ENCODE measurements at places on chromosomes 6 and 20.

GRCh38 chr20:7352165-7352564, 584.7 kb downstream of the BMP2 start:
- no peak for DNase-seq

- no peak for DNase-seq
Measured at GRCh38 chr6:53441761-53442160, 93.0 kb upstream of the ELOVL5 start.

DNA sequence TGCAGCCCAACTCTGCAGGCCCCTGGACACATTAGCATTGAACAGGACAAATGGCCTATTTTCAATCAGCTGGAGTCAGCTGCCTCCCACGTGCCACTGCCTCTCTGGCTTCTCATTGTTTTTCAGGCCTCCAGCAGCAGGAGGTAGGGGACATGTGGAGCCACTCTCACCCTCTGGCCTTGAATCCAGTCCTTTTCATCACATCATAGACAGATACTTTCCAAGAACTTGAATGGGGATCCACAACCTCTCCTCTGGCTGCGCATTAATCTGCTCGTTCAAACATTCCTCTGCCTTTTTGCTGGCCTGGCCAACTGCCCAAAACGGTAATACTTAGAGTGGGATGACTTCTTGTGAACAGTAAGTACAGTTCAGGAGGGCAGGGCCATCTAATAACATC, 592.3 kb downstream of the PKHD1 start:
- no peak for DNase-seq

GRCh38 chr20:50413088-50413500, 97.1 kb upstream of the PTPN1 start:
- DNase-seq = peak; percentile 80

DNA sequence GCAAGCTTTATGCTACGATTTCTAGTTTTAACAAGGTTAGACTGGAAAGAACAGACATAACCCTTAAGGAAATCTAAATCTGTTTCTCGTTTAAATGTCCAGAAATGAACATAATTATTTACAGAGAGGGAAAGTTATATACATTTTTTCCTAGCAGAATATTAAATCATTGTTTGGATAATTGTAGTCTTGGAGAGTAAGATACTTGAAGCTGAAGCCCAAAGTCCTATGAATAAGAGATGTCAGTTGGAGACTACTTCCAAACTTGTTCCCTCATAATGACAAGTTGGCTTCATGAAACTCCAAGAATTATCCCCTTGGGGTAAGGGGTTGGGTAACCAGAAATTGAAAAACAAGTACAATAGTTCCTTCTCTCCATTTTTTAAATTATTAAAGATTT, 911.1 kb upstream of the MAN1A1 start:
- DNase-seq = no peak

DNA sequence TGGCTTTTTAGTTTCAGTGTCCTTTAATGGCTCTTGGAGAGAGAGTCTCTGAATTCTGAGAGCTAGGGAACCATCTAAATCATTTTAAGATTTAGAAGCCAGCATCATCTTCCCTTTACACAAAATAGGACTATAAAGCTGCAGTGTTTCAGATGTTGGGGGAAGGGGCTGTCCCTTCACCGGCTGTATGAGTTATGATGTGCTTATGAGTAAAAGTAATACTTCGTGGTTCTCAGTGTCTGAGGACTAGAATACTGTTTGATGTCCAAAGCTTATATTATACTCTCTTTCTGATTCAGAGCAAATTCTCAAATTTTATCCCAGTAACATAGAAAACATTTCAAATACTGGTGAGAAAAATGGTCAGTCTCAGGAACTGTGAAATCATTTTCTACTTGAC, 63.5 kb upstream of the FAM8A1 start:
- no peak for DNase-seq

DNA sequence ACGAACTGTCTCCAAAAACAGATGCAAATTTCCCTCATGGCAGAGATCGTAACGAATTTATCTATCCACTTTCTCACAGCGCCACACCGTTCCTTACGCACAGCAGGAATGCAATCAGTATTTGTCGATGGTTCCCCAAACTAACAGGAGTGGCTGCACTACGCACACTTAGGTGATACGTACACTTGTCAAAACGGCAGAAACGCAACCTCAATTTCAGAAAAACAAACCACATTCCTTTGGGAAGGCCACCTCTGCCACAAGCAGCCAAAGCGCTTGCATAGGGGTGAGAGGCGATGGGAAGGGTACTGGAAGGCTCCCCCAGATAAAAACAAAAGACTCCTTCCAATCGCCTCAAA, 638 bp downstream of the MDN1 start:
- peak; percentile 15 for DNase-seq

GRCh38 chr6:106397431-106397830, 36.9 kb downstream of the CRYBG1 start:
- no peak for DNase-seq

DNA sequence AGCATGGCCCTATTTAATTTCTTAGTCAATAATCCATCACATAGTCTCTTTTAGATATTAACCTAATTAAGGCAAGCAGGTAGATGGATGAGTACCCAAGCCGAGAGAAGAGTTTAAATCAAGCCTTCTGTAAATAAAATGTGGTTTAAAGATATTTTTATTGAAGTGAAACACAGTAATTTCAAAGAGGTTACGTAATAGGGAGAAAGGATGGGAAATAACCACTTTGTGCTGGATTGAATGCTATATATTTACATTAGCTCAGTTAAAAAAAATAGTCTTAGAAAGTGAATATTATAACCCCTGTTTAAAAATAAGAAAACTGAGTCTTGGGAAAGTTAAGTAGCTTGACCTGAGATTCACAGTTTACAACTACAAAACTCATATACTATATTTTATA, 37.0 kb upstream of the FOXO3 start:
- DNase-seq = peak; percentile 11

DNA sequence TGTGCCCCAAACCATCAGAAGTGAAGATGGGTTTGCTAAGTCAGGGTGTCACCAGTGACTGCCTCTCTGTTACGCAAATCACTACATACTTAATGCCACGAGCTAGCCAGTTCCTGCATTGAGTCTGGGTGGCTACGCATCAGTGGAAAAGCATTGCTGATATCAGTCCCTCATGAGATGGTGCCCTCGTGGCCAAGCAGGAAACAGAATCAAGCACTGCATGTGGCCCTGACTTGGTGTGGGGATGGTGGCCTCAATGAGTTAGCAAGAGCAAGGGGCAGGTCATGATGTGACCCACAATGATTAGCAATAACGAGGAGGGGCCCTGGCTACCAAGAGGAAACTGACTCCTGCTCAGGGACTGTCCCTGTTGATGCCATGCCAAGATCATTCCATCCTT, 51.6 kb upstream of the FNDC1 start:
- DNase-seq = peak; percentile 94

- DNase-seq = no peak
Measured at GRCh38 chr6:108644252-108644651, 83.5 kb downstream of the FOXO3 start.

GRCh38 chr6:18829272-18829870, 442.2 kb downstream of the RNF144B start:
- no peak for DNase-seq

GRCh38 chr20:10504994-10505730, 70.1 kb downstream of the SLX4IP start:
- DNase-seq = peak; percentile 64

- DNase-seq = no peak
Measured at GRCh38 chr20:48458003-48458377, 369.8 kb downstream of the PREX1 start.
